ENCODE measurements at places on chromosomes 3 and 15. TPM values are rescaled to one million over a fixed set of nuclear protein-coding genes. Genes with fewer than 3 reads are reported as not detected.

DNA sequence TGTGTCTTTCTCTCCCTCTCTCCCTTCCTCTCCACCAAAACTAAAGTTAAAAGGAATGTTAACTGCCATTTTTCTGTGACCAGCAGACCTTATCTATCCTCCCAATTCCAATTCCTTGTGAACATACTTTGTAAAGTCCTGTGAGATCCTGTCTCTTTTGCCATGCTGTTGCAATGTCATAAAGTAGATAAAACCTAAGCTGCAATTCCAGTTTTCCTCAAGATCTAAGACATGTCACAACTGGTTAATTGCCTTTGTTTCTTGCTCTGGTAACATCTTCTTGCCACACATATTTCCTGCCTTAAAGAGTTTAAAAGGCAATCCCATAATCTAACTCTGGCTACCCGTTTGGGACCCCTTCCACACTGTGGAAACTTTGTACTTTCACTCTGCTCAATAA, 188.7 kb downstream of the PYDC2 start:
- DNase-seq = no peak

- peak; percentile 34 for DNase-seq
These were observed 51.9 kb upstream of the MUC13 start for GRCh38 chr3:124986192-124987143.

GRCh38 chr15:70504299-70504951, 258.9 kb downstream of the UACA start:
- DNase-seq = no peak

Gene ZNF80
- total RNA-seq = not detected

Gene SH2D7
- total RNA-seq = not detected

Gene SNTN
- not detected for total RNA-seq

Gene RBMS3
- 6.7 TPM for total RNA-seq

Gene RFC4
- 104 TPM for total RNA-seq

GRCh38 chr15:58467121-58467721, 35.4 kb downstream of the LIPC start:
- DNase-seq = no peak

DNA sequence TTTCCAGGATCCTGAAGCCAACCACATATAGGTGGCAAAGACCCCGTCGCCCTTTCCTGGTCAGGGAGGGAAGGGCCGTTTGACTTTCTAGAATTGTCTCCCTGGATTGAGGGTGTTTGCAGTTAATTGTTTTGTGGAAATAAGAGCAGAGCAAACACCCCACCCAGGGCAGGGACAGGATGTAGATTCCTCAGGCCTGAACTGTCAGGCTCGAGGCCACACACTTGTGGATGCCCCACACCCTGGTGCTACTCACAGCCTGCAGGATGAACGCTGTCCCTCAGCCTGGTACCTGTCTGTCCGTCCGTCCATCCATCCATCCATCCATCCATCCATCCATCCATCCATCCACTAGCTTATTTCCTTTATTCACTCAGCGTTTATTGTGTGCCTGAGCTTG, 29.9 kb upstream of the FLNB start:
- no peak for DNase-seq

- DNase-seq = no peak
These were observed 29.4 kb downstream of the RPN1 start for GRCh38 chr3:128621234-128621633.

Gene GLDN
- total RNA-seq = 0.77 TPM

DNA sequence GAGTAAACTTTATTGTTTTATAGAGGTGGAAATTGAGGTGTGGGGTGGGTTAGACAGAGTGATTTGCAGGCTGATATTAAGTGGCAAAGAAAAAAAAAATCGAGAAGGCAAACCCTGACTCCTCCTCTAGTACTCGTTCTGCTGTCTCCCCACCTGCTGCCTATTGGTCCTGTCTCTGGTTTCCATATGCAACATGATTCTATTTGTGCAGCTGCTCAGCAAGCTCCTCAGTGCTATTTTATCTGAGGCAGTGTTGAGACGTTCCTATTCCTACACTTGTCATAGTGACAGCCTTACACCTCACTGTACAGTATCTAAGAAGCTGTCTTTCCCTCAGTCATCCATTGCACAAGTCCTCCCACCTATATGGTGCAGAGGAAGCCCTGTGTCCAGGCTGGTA, 45.1 kb downstream of the RSL24D1 start:
- DNase-seq = no peak

- no peak for DNase-seq
These were observed 3.9 kb upstream of the FURIN start for GRCh38 chr15:90864507-90864906.

Gene BLM
- 40.5 TPM for total RNA-seq

GRCh38 chr3:30673425-30674341, 67.3 kb downstream of the TGFBR2 start:
- no peak for DNase-seq

Gene ABHD17C
- total RNA-seq = 29.0 TPM

Gene EPHA6
- total RNA-seq = 2.1 TPM

- DNase-seq = peak; percentile 76
These were observed at the start of gene ONECUT1 for GRCh38 chr15:52790169-52790708. ONECUT1 (minus strand) TSS chr15:52790336; CDS start chr15:52789884, 452 bp downstream.

Gene GNAT1
- 0.13 TPM for total RNA-seq

Gene EFCC1
- 0.16 TPM for total RNA-seq

GRCh38 chr3:23396746-23397145, 193.6 kb downstream of the UBE2E2 start:
- no peak for DNase-seq

DNA sequence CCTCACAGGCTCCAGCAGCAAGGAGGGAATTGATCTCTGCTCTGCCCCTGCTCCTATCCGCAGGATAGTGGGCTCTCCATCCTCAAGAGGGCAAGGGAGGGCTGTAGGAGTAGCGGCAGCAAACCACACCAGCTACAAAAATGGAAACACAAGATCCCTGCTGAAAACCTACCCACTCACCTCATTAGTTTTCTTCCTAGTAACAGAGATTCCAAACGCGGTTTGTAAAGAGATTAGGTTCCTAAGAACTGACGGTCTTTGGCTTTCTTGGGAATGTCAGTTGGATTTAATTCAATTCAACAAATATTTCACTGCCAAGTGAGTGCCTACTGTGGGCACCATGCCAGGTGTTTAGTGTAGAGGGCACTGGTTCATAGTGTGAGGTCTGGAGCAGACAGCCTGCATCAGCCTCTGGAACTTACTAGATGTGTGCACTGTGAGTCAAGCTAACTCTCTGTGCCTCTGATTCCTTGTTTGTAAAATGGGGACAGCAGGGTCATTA, 84.7 kb downstream of the MRPL46 start:
- no peak for DNase-seq

- DNase-seq = no peak
These were observed 138.1 kb downstream of the CHDH start for GRCh38 chr3:53708001-53708621.

Gene CFAP44
- total RNA-seq = 1.0 TPM

Gene ST8SIA2
- 2.9 TPM for total RNA-seq

- DNase-seq = no peak
These were observed 119.2 kb upstream of the CTNNB1 start for GRCh38 chr3:41080141-41080540.

Gene SOX2
- 245 TPM for total RNA-seq

DNA sequence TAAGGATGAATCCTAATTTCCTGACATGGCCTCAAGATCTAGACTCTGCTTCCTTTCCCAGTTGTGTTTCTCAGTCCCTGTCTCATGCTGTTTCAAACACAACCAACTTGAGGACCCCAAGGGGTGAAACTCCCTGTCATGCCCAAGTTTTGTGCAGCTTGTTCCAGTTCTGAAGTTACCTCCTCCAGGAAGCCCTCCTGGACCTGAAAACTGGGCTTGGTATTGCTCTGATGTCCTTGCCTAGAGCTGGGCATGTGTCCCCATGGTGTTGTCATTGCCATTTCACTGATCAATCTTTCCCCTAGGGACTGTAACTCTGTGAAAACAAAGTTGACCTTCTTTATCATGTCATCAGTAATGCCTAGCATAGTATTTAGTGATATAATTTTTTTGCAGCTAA, 6.1 kb upstream of the LMOD3 start:
- DNase-seq = no peak

GRCh38 chr3:124867511-124867910, 19.7 kb downstream of the ITGB5 start:
- no peak for DNase-seq

DNA sequence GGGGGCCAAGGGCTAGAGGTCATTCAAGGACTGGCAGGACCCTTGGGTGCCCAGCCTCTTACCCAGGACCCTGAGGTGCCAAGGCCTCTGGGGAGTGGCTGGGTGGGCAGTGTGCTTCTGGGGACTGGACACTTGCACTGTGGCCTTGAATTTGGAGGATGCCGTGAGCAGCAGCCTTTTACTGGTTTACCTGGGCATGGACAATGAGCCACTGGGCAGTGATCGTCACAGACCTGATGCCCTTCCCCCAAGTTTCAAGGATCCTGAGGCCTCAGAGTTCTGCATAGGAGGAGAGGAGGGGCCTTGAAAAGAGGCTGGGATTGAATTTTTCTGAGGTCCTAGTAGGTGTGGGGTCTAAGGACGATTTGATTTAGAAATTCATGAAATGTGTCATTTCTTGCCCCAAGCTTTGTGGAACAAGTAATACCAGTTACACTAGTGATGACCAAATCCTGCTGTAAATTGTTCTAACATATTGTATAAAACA, 146.1 kb upstream of the TPM1 start:
- no peak for DNase-seq

DNA sequence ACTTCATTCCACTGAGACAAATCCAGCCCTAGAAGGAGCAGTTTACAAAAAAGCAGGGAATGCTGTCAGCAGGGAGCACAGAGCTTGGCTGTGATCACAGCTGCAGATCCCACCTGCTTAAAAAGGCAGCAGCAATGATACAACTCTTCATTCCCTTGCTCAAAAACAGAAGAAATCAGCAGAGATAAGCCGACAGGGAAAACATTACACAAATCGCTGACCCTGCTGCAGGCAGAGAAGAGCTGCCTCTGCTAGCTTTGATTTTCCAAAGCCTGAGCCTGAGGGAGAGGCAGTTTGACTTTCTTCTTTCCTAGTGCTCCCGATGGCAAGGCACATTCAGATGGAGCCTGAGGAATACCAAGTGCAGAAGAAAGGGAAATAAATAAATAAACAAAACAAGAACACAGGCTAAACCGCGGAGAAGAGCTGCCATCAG, 80.2 kb downstream of the SHQ1 start:
- DNase-seq = no peak

Gene IL17RE
- total RNA-seq = 3.0 TPM

DNA sequence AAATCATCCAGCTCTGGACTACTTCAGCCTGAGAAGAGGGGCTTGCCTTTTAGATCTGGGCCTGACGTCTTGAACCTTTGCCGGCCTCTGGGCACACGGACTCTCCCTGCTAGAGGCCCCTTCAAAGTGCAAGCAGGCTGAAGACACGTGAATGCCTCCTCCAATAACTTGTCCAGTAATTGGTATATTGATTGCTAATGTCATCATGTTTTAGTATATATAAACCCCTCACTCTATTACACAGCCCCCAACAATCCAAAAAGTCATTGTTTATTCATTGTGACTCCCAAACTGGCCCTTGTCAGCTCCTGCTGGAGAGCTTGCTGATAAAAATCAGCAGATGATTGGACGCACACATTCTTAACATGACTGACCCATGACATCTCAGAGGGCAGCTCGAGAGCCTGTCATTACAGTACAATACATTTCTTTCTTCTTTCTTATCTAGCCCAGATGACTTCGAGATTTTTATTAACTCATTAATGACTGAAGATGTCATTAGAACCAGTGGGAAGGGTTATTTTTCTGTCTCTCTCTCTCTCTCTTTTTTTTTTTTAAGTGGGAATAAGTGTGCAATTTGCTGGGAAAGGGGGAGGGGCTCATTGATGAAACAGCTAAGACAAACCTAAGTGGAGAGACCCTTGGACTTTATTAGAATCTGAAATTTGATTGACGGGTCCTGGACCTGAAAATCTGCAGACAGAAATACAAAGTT, 65.5 kb upstream of the NR2F2 start:
- no peak for DNase-seq

DNA sequence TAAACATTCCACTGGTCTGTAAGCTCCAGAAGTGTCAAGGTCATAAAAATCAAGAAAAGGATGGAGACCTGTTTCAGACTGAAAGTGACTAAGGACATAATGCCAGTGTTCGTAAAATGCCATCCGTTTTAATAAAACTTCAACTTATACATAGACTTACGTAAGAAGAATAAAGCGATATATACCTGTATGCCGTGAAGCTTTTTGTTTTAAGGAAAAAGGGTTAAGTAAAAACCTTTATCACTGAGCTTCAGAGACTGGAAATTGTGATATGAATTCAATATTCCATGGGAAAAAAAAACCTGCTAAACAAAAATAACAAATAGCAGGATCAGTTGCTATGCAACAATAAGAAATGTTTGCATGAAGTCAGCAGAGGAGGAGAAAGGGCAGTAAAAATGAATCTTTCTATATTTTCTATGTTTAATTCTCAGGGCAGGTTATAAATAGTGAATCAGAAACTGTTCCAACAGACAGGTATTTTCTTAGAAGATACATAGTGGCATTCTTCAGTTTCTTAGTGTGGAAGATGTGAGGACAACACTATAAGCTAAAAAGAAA, 42.5 kb downstream of the CHSY1 start:
- no peak for DNase-seq

DNA sequence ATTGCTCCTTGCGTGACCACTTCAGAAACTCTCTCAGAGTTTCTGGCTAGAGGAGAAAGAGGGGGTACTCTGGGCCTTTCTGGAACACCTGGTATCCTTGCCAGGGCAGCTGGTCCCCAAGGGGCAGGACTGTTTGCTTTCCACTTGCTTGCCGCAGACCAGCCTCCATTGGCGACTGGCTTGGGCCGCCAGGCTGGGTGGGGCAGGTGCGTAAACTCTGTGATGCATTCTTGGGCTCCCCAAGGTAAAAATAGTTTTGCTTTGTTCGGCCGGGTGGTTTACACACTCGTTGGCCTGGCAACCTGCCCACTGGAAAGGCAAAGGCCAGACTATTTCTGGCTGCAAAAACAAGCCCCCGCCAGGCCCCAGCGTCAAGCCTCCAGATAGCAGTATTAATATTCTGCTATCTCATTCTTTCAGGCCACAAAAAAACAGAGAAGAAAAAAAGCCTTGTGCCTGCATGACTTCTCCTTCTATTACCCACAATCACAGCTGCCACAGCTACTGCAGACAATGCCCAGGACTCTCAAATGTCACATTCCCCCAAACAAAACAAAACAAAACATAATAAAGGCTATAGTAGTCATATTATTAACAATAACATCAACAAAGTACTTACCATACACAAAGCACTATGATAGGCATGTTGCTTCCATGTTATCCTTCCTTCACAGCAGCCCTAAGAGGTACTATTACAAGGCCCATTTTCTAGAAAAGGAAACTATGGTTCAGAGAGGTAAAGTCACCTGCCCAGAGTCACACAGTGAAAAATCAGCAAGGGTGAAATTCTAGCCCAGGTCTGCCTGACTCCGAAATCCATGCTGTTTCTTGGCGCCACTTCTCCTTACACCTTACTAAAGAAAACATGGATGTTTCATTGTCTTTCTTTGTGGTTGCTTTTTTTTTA, 14.0 kb upstream of the SSUH2 start:
- DNase-seq = no peak

- DNase-seq = no peak
These were observed 311.5 kb upstream of the ROPN1 start for GRCh38 chr3:124303305-124303910.

Gene IL5RA
- total RNA-seq = not detected

GRCh38 chr15:90660195-90660998, 56.7 kb upstream of the BLM start:
- no peak for DNase-seq

- peak; percentile 84 for DNase-seq
These were observed 1.1 kb downstream of the CELSR3 start for GRCh38 chr3:48661501-48662144.

- DNase-seq = no peak
These were observed 340.9 kb upstream of the THRB start for GRCh38 chr3:24835510-24835909.

Data from WTC11 (cell line).